NCI-H2171 (cell line): ENCODE measurements at places on chromosomes 12 and 14.

DNA sequence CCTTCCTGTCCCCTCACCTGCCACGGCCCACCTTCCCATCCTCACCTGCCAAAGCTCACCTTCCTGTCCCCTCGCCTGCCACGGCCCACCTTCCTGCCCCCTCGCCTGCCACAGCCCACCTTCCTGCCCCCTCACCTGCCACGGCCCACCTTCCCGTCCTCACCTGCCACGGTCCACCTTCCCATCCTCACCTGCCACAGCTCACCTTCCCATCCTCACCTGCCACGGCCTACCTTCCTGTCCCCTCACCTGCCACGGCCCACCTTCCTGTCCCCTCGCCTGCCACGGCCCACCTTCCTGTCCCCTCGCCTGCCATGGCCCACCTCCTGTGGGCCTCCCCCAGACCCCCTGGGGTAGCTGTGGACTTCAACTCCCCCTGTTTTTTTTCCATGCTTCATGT, 48.8 kb upstream of the GPR68 start:
- no peak for DNase-seq

- DNase-seq = no peak
These were observed 117.3 kb upstream of the MYF6 start for GRCh38 chr12:80590085-80590484.

DNA sequence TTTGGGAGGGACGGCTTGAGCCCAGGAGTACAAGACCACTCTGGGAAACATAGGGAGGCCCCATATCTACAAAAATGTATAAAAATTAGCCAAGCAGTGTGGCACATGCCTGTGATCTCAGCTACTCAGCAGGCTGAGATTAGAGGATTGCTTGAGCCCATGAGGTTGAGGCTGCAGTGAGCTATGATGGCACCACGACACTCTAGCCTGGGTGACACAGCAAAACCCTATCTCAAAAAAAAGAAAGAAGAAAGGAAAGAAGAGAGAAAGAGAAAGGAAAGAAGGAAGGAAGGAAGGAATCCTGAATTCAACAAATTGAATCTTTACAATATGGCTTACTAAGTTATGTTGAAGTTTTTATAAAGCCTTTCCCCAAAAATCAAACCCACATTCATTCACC, 2.1 kb downstream of the KIF21A start:
- no peak for DNase-seq

- no peak for DNase-seq
These were observed 498.3 kb downstream of the KCNH5 start for GRCh38 chr14:62546862-62547474.

GRCh38 chr12:102769323-102769916, 147.6 kb downstream of the PAH start:
- peak; percentile 63 for DNase-seq

DNA sequence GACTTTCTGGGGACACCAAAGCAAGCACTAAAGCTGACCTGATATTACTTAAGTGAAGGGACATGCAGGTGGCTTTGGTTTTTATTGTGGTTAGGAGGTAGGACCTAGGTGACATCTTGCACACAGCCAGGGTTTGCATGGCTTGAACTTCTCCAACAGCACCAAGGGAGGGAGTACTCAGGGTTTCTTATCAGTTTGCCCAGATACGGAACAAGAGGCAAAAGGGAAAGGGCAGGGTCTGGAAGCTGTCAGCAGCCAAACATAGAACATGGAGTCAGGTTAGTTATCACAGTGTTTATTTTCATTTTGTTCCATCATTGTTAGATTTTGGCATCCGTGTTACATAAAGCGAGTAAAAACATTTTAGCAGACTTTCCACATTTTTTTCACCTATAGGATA, 186.3 kb upstream of the CLEC14A start:
- DNase-seq = no peak

DNA sequence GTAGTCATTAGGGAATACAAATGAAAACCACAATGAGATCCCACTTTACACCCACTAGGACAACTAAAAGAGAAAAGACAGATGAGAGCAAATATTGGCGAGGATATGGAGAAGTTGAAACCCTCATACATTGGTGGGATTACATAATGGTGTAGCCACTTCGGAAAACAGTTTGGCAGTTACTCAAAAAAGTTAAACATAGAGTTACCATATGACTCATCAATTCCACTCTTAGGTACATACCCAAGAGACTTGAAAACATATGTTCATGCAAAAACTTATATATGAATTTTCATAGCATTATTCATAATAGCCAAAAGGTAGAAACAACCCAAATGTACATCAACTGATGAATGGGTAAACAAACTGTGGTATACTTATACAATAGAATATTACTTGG, 27.1 kb downstream of the ALDH1L2 start:
- no peak for DNase-seq

DNA sequence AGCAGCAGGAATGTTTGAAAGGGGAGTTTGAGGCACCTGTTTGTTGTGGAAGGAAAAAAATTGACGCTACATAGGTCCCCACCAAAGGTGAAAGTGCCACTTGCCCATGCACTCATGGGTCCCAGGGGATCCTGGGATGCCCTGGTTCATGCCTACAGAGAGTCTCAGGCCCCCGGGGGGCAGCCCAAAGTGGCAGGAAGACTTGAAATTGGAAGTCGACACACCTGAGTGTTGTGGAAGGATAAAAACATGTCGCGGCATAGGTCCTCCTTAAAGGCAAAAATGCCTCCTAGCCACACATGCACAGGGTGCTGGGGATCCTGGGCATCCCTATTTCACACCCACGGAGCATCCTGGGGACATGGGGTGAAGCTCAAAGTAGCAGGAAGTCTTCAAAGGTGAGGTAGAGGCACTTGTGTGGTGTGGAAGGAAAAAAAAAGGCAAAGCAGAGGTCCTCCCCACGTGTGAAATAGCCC, 576.1 kb downstream of the ALG10 start:
- DNase-seq = no peak
